Activated T-cell treated with anti-CD3 and anti-CD28 coated beads, Interleukin-2, amount 50 U/mL, for 48 hours (primary cell): ENCODE measurements at places on chromosomes 2 and 18.

GRCh38 chr18:76455003-76455676, 39.9 kb downstream of the ZNF516 start:
- DNase-seq: peak; percentile 9

- DNase-seq: no peak
Measured at GRCh38 chr2:177129610-177130009, 83.0 kb upstream of the HNRNPA3 start.

- DNase-seq: peak; percentile 38
Measured at GRCh38 chr2:105737980-105738657, 6.6 kb upstream of the NCK2 start.

- DNase-seq: no peak
Measured at GRCh38 chr2:46857871-46858701, 57.5 kb downstream of the MCFD2 start.

- DNase-seq: no peak
Measured at GRCh38 chr2:3065928-3066327, 311.7 kb downstream of the EIPR1 start.

DNA sequence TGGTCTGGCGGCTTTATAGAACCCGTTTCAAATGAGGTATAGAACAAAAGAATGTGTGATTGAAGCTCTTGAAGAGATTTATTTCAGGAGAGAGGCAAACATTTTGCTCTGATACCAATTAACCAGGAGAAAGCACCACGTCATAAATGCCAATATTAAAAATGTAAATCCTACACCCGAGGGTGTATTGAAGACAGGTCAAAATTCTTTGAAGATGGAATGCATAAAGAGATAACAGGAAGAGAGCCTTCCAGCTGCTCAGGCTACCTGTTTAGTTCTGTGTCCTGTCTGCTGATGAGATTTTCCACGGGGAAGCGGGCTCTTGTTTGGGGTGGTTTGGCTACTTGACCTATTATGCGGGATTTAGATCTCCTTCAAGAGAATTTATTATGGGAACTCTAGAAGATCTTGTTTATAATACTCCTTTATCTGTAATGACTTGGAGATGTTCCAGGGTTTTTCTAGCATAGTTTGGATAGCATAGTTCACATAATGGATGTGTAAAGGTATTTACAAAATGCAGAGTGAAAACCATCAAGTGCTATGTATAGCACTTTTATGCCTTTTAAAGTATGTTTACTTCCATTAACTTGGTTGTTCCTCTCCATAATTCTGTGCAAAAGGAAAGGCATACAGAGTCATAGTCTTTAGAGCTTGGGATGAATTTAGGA, 204.5 kb upstream of the SPRED2 start:
- DNase-seq: no peak

DNA sequence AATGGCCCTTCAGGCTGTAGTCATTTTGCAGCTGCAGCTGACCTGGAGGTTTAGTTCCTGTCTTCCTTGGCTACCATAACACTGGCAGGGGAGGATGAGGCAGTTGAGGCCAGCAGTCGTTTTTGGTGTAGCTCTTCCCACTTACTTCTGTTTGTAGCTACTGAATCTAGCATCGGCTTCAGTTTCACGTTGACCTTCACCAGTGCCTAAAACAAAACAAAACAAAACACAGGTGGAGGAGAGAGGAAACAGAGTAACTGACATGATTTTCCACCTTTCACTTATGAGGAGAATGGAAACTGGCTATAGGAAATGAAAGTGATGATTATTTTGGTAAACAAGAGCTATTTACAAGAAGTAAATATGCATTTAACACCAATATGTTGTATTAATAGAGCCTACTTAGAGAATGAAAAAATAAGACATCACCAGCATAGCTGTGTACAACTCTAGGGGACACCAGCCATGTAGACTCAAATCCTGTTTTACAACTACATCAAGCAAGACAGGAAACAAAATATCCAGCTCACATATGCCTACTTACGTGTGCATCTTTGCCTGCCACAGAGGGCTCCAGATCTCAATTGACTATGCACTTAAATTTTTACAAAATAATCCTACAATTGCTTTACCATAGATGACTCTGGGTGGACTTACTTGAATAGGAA, 236.9 kb downstream of the AGPS start:
- DNase-seq: no peak

DNA sequence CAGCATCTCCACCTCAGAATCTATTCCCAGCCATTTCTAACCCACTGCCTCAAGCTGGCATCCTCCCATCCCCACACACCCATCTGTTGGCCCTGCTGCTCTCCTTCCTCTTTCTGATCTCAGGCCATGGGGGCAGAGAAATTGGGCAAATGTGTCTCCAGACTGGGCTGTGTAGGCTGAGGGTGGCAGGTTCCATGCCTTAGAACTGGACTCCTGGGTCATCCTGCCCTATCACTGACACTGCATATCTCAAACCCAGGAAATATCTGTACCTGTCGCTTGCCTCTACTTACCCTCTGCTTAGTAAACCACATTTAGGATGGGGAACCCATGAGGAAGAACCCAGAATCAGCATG, 1.8 kb downstream of the WNT10A start:
- no peak for DNase-seq

- DNase-seq: no peak
Measured at GRCh38 chr2:189337656-189338055, 103.6 kb upstream of the WDR75 start.

DNA sequence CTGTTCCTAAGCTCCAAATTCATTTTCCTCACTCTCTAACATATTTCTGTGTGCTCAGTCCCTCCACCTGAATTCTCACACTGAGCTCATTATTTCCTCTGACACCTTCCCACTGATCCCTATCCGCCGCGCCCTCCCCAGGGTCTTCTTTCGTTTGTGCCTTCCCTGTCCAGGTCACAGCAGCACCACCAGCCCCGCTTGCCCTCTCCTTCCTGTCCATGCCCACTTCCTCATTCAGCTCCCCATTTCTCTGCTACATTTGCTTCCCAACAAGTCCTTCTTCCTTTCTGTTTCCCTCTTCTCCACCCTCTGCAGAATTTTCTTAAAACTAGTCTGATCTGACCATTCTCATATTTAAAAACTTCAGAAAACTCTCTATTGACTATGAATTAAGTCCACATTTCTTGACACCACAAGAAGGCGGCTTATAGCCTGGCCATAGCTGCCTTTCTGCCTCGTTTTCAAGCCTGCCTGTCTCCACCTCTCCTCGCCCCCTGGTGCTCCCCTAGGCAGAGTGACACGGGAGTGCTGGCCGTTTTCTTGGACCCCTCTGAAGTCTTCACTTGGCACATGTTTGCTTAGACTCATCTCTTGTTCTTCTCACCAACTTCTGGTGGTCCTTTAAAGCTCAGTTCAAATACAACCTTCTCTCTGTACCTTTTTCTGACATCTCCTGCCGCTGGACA, 138.7 kb upstream of the BOD1L2 start:
- DNase-seq: no peak

DNA sequence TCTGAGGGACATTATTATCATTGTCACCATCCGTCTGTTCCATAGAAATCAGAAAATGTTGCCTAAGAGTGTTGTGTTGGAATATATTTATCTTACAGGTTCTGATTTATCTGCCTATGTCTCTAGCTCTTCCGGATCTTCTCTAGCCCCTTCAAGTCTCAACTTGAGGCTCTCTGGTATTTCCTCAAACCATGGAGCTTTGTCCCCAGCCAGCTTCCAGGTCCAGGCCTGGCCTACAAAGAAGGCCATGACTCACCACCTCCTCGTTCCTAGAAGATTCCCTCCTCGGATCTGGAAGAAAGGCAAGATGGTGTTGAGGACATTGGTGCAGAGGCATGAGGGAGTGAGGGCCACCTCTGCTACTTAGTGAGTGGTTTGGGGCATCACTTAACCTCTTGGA, 122.1 kb upstream of the TRIB2 start:
- DNase-seq: no peak

DNA sequence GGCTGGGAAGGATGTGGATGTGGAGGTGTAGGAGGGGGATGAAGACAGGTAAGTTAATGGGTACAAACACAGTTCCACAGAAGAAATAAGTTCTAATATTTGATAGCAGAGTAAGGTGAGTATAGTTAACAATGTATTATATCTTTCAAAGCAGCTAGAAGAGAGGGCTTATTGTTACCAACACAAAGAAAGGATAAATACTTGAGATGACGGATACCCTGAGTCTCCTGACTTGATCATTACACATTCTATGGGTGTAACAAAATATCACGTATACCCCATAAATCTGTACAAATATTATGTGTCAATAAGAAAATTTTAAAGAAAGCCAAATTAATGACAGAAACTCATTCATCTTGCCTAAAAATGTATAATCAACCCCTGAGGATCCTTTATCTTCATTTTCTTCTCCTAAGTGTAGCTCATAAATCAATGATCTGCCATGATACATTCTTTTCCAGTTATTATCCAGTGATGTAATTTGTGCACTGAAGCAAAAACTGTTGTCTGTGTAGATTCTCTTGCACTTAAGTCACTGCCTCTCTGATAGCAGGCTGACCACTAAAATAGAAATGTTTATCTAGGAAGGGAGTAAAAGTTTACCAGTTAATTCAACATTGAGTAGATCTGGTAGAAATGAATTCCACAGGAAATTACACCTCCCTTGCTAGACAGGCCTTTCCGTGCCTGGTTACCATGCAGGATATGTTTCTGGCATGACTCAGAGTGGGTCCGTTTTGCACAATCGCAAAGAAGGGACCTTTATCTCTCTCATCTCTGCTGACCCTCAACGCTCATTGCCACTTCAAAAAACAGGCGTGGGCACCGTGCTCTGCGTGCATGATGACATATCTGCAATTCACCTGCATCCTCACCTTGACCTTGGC, 249.7 kb upstream of the NCKAP5 start:
- DNase-seq: no peak

- DNase-seq: no peak
Measured at GRCh38 chr2:188404341-188405004, 112.8 kb downstream of the GULP1 start.

DNA sequence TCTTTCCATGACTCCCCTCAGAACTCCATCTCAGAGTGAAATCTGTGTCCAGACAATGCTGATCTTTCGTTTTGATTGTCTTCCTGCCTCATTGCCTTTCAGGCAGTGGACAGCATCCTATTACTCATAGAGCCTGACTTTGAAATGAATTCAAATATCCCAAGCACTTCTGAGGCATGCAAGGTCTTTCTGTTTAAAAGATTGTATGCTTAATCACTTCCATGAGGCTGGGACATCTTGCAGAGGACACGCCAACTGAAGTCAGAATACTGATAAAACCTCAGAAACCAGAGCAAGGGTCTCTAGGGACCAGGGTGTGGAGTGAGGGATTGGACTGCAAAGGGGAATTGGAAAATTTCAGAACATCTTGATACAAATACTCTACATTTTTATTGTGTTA, 836.5 kb upstream of the ID2 start:
- no peak for DNase-seq

DNA sequence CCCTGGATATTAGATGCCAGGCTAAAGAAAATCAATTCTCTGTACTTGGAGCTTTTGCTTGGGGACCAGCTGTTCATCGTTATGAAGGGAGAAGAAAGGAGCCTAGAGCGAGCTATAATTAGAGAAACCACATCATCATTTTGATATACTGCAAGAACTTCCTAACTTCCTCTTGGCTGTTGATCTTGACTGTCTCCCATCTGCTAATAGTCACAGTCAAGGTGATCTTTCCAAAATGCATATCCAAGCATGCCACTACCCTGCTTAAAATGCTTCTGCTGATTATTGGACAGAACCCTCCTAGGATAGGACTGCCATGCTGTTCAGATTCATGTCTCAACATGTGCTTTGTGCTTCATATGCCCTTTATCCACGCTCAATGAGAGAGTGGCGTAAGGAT, 54.8 kb downstream of the RAPGEF4 start:
- no peak for DNase-seq

GRCh38 chr2:131092458-131093005, 728 bp downstream of the FAM168B start:
- no peak for DNase-seq

DNA sequence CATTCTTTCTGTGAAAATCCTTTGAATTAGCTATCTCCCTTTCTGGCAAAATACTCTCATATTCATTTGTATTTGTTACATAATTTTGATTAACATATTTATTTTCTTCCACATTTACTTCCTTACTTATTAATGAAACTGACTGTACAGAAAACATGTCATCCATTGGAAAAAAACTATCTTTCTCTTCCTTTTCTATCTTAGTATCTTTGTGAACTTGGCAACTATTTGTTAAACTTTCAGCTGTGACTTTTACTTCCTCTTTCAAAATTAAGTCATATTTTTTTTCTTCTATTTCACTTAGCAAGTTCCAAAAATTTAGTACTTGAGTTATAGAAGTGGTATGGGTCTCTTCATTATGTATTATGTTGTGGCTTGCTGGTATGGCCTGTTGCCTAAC, 2.6 kb downstream of the RAD51AP2 start:
- DNase-seq: no peak

- DNase-seq: no peak
Measured at GRCh38 chr2:96320728-96321622, 4.1 kb upstream of the ITPRIPL1 start.

GRCh38 chr2:200219309-200220113, 87.0 kb upstream of the SPATS2L start:
- DNase-seq: no peak

- DNase-seq: no peak
Measured at GRCh38 chr18:57771193-57771592, 31.9 kb downstream of the ATP8B1 start.

DNA sequence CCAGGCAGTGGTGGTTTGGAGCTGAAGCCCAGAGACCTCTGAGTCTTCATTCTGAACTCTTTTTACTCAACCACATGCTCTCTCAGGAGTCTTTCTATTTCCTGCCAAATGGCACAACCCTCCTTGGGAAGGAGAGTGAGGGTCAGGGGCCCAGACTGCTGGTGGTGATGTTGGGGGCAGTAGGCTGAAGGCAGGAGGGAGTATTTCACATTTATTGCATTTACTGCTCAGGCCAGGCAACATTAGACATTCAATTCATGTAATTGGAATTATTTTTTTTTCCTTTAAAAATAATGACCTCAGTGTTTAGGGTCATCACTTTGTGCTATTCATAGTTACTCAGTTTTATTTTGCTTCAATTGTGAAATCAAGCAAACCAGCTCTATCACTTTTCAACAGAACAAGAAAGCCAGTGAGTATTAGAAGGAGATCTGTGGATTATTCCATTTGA, 311.3 kb upstream of the NT5C1B start:
- no peak for DNase-seq

- no peak for DNase-seq
Measured at GRCh38 chr2:233700028-233700635, 7.4 kb downstream of the UGT1A6 start.

GRCh38 chr18:69982417-69982816, 34.7 kb upstream of the CD226 start:
- DNase-seq: no peak

DNA sequence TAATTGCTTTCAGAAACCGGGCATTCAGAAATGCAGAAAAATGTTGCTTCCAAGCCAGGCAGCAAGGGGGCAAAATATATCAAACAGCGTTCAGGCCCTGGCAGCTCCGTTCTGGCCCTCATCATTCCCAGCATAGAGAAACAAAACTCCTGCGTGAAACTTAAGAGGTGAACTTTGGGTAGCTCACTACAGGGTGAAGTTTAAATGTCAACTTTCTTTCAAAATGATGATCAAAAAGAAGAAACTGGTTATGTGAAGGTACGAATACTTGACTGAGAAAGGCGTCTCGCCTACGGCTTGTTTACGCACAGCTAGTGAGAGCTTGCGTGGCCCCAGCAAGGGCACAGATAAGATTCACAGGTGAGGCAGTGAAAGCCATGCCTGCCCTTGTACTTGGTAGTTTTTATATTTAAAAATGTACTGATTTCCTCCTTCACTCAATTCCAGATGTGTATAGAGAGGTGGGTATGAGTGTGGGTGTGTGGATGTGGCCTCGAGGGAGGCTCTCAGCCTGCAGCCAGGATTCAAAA, 127.5 kb downstream of the NFATC1 start:
- DNase-seq: peak; percentile 78
